ENCODE measurements at places on chromosomes 3 and 15. TPM values are rescaled to one million over a fixed set of nuclear protein-coding genes. Genes with fewer than 3 reads are reported as not detected.

Gene GP9
- total RNA-seq = not detected

Gene OR5K2
- not detected for total RNA-seq

Gene PRSS50
- total RNA-seq = not detected

Gene RTP4
- total RNA-seq = 1.9 TPM
